ENCODE measurements at places on chromosomes 6 and 20.

DNA sequence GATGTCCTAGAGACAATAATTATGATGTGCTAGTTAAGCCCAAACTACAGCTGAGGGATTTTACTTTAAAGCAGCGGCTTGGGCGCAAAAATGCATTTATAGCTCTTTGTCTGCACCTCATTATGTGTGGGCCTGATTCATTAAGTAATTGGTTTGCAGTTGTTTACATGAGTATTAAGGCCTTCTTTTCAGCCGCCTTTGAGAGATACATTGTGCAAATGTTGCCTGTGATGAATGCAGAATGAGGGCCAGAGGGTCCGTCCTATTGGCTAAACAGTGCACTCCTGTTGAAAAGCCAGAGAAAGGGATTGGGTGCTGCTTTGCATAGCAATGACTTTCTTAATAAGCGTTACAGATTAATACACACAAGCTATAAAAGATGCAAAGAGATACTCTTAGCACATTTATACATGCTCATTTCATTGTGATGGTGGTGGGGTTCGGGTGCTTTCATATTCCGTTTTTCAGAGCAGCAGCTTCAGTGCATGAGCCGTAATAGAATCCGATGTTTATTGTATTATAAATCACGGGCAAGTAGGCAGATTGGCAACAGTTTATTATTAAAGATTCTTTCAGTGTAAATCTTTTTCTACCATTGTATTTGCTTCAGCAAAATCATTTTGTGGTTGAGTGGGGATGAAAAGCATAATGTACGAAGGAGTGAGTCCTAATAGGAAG lies 68.2 kb upstream of the XRN2 start:
- DNase-seq = no peak

GRCh38 chr6:14283600-14284235 lies 166.1 kb downstream of the CD83 start:
- no peak for DNase-seq

DNA sequence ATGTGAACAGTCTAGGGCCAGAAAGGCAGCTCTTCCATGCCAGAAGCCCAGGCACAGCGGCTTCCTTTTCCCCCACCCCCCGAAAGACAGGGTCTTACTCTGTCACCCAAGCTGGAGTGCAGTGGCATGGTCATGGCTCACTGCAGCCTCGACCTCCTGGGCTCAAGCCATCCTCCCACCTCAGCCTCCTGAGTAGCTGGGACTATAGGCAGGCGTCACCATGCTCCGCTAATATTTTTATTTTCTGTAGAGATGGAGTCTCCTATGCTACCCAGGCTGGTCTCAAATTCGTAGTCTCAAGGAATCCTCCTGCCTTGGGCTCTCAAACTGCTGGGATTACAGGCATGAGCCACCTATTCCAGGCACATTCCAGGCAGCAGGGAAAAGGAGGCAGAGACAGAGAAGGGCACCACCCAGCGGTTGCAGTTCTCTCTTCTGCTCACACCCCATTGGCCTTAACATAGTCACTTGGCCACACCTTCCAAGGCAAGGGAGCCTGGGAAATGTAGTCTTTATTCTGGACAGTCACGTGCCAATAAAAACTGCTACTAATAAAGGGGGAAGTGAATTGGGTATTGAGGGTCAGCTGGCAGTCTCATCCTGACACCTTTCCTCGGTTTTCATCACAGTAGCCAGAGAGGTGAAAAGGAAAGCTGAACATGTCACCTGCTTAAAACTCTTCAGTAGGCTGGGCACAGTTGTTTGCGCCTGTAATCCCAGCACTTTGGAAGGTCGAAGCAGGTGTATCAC lies 205.9 kb downstream of the ZMYND8 start:
- DNase-seq = peak; percentile 83

GRCh38 chr6:1290805-1291204 lies 21.1 kb upstream of the FOXQ1 start:
- DNase-seq = no peak

DNA sequence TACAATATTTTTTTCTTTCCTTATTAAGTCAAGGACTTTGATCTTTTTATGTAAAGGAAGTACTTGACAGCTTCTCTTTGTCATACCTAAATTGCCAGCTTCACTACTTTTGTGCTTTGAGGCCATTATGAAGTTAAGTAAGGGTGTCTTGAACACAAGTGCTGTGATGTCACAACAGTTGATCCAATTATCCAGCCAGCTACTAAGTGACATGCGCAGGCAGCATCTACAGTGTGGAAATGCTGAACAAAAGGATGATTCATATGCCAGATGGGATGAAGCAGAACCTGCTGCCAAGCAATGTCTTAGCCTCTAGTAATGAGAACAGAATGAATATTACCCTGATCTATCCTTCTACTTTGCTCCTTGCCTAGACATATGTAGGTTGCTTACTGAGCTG lies 68.3 kb upstream of the TMEM244 start:
- DNase-seq = peak; percentile 70

GRCh38 chr20:56285496-56285895 lies 37.0 kb downstream of the MC3R start:
- no peak for DNase-seq

DNA sequence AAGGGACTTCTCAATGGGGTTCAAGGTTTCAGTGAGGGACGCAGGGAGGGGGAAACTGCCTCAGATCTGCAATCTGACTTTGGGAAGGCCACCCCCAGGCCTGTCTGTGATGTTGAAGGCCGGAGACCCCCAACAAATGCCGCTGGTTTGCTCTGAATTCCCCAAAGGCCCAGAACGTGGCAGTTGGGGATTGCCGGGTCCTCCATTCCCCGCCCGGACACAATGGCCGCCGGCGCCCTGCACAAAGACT lies 326 bp upstream of the BCL2L1 start:
- DNase-seq = no peak

GRCh38 chr20:34506480-34506879 lies 9.7 kb upstream of the DYNLRB1 start:
- no peak for DNase-seq

GRCh38 chr6:88166493-88167351 lies 575 bp upstream of the CNR1 start:
- no peak for DNase-seq

GRCh38 chr6:144758602-144759001 lies 473.5 kb downstream of the UTRN start:
- DNase-seq = peak; percentile 8

DNA sequence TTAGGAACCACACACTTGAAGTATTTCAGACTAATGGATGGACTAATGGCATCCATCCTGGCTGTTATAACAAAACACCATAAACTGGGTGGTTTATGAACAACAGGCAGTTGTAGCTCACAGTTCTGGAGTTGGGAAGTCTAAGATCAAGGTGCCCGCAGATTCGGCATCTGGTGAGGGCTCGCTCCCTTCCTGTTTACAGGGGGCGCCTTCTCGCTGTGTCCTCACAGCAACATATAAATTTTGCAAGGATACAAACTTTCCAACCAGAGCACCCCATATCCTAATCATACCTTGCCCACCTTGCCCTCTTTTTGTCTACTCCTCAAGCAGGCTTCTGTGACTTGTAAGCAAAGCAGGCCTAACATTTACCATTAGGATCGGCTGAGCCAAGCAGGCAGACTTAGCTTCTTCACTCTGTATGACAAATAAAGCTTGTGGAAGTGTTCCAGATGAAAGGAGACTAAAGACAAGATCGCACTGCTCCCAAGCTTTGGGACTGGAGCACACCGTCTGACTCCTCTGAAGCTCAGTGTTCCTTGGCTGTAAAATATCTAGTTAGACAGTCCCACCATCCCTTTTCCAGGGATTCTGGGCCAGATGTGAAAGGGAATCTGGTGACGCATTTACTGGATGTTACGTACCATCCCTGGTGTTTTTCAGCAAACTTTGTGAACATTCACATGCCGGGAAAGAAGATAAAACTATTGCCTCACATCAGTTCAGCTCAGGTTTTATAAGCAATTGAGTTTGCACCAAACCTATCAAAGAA lies 34.9 kb downstream of the GFOD1 start:
- DNase-seq = no peak
